ENCODE measurements at places on chromosomes 3 and 15. TPM values are rescaled to one million over a fixed set of nuclear protein-coding genes. Genes with fewer than 3 reads are reported as not detected.

IMPG2 gene
- 0.05 TPM for total RNA-seq

GRCh38 chr3:33152363-33153360 is 38.8 kb downstream of the CRTAP start:
- no peak for DNase-seq

GRCh38 chr3:23595851-23596250 is 209.9 kb upstream of the UBE2E1 start:
- DNase-seq: no peak

- no peak for DNase-seq
Measured at GRCh38 chr3:128727485-128727884, 1.5 kb downstream of the RAB7A start.

GRCh38 chr15:62588938-62589670 is 424.0 kb upstream of the C2CD4B start:
- DNase-seq: no peak

GRCh38 chr15:75578173-75578947 is 755 bp downstream of the PTPN9 start:
- no peak for DNase-seq

GPX1 gene
- 386 TPM for total RNA-seq

DNA sequence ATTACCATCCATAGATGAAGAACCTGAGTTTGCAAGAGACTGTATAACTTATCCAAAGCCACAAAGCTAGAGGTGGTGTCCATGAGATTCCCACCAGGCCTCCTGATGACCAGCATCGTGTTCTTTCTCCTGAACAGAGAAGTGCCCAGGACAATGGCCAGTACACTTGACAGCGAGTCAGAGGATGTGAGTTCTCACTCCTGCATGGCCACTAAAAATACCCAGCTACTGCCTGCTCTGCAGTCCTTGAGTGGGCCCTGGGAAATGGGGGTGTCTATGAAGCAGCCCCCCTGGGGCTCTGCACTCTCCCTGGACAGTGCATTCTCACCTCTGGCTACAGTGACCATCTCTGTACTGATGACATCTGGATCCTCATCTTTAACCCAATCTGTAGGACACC is 201.2 kb downstream of the RPLP1 start:
- no peak for DNase-seq

GRCh38 chr15:77620297-77620696 is 12.4 kb downstream of the LINGO1 start:
- no peak for DNase-seq

DNA sequence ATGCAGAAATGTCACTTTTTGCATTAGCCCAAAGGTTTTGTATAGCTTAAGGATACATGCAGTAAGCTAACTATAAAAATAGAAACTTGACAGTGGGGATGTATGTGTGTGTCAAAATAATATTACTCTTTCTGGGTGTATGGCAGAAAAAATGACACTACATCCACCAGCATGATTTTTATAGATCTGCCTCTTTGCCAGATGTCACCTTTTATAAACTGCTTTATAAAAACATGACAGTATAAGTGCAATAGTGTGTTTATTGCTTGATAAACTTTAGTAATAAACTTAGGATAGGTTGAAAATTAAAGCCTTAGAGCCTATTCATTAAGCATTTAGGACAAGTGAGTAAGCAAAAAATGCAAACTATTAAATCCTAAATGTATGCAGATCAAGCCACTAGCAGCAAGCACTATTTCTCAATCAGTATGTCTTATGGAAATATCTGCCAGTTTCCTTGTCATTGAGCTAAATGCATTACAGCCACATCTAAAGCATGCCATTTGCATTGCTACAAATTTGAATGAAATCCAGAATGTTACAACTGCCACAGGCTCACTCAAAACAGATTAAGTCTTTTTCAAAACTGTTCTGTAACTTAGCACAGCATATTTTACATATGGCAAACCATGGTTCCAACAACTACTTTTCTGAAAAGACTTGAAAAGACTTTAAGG is 935.0 kb downstream of the FHIT start:
- no peak for DNase-seq

- peak; percentile 16 for DNase-seq
Measured at GRCh38 chr15:96326328-96327154, 4.0 kb upstream of the NR2F2 start.

DNA sequence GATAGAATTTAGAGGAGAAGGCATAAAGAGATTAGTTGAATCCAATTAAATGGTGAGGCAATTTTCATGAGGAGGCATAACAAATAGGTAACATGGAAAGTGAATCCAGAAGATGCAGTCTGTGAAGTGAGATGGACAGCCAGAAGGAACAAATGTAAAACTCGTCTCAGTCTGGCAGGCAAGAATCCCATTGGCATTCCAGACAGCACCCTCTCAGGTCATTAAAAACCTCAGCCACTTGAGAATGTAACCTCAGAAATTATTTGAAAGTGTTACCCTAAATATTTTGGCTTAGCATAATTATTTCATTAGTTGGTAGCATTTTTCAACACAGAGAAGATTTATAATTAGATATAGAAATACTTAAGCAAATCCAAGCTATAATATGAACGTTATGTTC is 342.3 kb downstream of the LRRC3B start:
- DNase-seq: no peak

All from PC-9 (cell line).